ENCODE measurements at places on chromosomes 5 and 9.

- DNase-seq = no peak
These were observed 221.8 kb downstream of the SNX18 start for GRCh38 chr5:54739371-54739770.

- peak; percentile 71 for DNase-seq
These were observed 8.5 kb upstream of the ANGPTL2 start for GRCh38 chr9:127130661-127131538.

DNA sequence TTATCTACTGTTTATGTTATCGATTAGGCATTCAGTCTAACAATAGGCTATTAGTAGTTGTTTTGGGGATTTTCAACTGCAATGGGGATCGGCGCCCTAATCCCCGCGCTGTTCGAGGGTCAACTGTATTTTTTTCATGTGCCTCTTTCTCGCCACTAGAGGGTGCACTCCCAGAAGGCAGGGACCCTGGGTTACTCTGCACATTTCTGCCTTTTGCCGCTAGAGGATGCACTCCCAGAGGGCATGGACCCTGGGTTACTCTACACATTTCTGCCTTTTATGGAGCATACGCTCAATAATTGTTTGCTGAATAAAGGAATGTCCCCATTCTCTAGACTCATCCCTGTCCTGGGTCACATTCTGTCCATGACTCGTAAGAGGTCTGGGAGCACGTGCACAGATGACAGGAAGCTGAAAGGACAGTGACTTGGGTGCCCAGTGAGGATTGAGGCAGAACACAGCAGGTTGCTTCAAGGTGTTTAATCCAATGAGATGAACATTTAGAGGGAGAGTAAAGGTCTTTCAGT, 27.9 kb upstream of the RECK start:
- DNase-seq = peak; percentile 68

- DNase-seq = no peak
These were observed 142.4 kb downstream of the EDIL3 start for GRCh38 chr5:84242286-84242685.

- peak; percentile 18 for DNase-seq
These were observed 13.7 kb downstream of the OR1J1 start for GRCh38 chr9:122463828-122464632.

- DNase-seq = no peak
These were observed 73.7 kb downstream of the VPS13A start for GRCh38 chr9:77251050-77251449.

DNA sequence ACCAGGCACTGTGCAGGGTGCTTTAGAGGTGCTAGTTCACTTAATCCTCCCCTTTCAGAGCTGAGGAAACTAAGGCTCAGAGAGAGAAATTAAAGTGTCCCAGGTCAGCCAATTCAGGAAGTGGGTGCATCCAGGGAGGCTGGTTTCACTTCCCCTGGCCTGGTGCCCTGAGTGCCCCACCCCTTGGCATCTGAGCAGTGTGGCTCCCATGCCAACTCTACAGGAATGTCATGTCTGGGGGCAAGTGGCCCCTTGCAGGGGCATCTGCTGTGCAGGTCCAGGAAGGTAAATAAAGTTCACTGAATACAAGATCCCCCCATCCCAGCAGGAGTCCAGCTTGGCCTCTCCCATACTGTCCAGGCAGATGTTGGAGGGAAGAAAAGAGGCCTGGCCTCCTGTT, 4.4 kb upstream of the N4BP3 start:
- DNase-seq = no peak

- DNase-seq = no peak
These were observed 153.8 kb downstream of the GOLPH3 start for GRCh38 chr5:32020271-32020670.

DNA sequence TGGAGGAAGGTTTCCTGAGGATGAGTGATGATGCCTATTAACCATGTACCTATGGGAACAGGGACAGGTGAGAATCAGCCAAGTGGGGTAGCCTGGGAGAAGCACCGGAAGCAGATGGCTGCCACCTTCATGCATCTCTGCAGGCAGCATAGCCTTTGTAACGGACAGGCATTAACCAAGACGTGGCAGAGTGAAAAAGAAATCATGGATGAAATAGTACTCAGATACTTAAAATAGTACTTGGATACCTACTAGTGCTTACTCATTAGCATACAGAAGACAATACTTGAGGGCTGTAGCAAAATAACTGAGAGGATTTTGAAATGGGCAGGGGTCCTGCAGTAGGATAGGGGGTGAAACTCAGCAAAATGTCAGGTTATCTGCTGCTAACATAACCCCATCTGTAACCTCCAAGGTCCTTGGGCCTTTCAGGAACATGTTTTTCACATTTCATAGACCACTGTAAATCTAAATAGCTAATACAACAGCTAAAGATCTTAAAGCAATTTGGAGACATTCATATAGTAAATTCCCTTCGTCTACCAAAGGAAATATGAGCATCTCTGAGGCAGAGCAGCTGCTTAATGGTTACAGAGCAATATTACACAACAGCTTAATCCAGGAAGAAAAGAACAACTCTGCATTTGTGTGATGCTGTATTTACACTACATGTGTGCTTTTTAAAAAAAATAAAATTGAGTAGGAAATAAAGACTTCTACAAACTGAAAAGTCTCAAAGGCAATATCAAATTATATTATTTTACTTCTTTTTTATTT, 154.3 kb downstream of the NFIB start:
- DNase-seq = no peak

DNA sequence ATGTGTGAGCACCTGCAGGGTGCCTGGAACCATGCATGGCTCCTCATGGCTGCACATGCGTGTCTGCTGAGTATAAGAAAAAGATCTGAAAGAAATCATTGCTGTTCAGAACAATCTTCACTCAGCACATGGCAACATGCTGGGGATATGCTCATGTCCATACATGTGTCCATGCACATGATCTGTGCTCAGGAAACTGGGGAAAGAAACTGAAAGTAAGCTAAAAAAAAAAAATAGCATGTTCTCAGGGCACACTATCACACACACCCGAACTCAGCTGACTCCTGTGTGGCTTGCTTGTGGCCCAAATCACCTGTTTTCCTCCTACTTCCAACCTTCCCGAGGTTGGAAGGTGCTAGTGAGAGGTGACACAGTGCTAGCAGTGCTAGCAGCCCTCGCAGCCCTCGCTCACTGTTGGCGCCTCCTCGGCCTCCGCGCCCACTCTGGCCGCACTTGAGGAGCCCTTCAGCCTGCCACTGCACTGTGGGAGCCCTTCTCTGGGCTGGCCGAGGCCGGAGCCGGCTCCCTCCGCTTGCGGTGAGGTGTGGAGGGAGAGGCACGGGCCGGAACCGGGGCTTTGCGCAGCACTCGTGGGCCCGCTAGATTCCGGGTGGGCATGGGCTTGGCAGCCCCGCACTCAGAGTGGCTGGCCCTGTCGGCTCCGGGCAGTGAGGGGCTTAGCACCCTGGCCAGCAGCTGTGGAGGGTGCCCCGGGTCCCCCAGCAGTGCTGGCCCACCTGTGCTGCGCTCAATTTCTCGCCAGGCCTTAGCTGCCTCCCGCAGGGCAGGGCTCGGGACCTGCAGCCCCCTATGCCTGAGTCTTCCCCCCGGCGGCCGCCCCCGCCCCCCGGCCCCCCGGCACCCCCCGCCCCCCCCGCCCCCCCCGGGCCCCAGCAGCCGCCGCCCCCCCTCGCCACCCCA, 76.0 kb downstream of the GADD45G start:
- no peak for DNase-seq

DNA sequence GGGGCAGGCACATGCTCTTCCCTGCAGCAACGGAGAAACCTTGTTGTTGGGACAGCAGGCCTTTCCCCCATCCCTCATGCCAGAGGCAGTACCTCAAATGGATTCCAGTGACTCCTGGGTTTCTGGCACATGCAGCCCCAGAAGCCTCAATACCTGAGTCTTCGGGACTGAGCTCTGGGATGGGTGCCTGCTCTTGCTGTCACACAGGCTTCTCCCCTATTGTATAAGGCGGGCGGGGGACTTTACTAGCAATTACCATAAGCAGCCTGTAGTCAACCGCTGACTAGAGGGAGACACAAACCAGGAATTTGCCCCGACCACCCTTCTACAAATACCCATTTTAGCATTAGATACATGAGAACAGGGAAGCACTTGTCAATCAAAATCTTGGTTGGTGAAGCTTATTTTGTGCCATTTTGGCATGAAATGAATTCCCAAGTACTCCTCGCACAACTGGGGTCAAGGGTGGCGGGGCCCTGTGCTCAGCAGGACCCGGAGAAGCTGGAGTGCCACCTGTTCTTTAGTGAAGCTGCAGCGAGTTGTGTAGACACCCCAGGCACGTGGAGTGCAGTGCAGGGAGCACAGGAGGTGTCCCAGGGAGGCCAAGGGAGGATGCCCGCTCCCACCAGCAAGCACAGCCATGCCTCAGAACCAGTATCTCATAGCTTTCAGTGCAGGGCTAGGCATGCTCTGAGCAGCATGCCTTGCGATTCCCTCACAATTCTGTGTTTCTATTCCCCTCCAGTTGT, 21.2 kb downstream of the S1PR3 start:
- no peak for DNase-seq

- DNase-seq = no peak
These were observed 105.0 kb downstream of the ANKRD55 start for GRCh38 chr5:56128113-56128512.

DNA sequence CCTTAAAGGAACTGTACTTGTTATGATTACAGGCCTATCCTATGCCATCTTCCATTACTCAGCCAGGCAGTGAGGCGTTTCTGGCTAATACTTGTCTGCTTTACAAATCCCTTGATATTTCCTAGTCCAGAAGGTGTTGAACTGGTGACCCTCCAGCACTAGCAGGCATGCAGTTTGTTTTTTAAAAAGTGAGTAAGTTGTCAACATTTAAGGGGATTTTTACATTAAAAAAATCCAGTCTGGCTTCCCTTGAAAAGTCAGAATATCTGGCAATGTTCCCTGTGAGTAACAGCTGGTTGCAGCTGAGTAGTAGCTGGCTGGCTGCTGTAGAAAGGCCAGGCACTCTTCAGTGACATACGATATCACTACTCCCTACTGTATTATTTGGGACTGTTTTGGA, 21.8 kb downstream of the GRIN3A start:
- peak; percentile 80 for DNase-seq

DNA sequence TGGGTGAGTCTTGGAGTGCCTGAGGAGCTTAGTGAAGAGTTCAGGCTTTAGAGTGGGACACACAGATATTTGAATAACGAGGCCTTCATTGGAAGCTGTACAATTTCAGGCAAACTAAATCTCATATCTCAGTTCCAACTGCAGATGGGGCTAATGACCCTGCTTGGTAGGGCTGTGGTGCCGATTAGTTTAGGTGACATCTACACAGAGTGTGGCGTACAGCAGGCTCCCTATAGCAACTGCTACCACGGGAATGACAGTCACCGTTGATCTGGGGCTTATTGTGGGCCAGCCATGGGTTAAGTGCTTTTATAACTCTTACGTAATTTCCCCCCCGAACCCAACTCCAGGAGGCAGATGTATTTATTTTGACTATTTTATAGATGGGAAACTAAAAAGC, 70.8 kb downstream of the FAT2 start:
- no peak for DNase-seq

GRCh38 chr9:129716091-129716490, 36.8 kb downstream of the PTGES start:
- no peak for DNase-seq

DNA sequence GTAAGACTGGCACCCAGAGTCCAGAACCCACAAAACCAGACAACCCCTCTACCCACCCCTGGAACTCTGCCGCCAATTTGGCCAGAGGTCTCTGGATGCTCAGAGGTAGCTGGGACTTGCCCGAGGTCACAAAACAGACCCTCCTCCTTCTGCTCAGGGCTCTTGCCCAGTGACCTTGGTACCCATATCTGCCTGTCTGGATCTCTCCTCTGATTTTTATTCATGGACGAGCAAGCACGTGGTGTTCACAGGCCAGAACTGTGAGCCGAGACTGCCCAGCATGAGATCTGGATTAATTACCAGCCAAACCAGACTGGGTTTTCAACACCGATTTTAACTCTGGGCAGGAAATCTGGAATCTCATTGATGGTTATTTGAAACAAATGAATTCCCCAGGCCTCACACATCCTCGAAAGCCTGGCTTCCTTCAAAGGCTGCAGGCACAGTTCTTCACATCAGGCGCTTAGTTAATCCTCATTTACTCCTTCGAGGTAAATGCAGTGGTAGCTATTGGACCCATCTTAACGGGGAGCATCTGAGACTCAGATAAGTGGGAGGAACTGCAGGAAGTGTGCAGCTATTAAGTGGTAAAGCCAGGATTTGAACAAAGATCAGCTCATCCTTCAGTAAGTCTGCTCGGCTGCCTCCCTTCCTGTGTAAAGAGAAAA, 21.4 kb downstream of the COL27A1 start:
- DNase-seq = no peak

- no peak for DNase-seq
These were observed 9.6 kb upstream of the LNPEP start for GRCh38 chr5:96926276-96926675.

GRCh38 chr5:123154886-123155445, 65.9 kb downstream of the PRDM6 start:
- DNase-seq = no peak

GRCh38 chr9:95127249-95128176, 190.0 kb downstream of the FANCC start:
- peak; percentile 42 for DNase-seq

- DNase-seq = no peak
These were observed 79.7 kb upstream of the FCN2 start for GRCh38 chr9:134800791-134801339.

All from NCI-H1092 treated with DMSO at 0.1 percent for 48 hours (cell line).